Left ventricle myocardium superior (tissue), 1 donor: ENCODE measurements at places on chromosomes 11 and 22. TPM values are rescaled to one million over a fixed set of nuclear protein-coding genes. Genes with fewer than 3 reads are reported as not detected.
A peak's percentile ranks its signal among the peaks of the same experiment; 100 is the strongest.

Gene TMEM191C
- 0.74 TPM for total RNA-seq

DNA sequence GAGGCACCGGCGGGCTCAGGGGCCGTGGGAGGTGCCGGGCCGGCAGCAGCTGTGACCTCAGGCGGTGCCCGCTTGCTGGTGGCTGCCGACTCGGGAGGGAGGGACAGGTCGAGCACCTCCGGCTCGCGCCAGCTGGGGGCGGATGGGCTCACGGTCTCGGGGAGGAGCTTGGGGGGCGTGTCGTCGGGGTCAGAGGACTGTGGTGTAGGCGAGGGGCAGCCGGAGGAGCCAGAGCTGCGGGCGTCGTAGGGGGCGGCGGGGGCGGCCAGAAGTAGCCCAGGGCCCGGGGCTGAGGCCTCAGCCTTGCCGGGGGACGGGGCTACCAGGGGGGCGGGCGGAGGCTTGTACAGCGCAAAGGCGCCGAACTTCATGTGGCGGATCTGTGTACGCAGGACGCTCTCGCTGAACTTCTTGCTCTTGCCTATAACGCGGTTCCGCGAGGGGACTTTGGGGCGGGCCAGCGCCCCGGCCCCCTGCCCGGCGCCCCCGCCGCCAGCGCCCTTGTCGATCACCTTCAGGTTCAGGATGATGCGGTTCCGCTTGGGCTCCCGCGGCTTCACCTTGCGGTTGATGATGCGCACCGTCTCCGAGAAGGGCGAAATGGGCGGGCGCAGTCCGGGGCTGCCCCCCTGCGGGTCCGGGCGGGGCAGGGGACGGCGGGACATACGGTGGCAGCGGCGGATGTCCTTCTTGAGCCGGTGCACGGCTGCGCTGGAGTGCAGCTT is 5.5 kb downstream of the CBX6 start:
- peak; percentile 37 for DNase-seq

DNA sequence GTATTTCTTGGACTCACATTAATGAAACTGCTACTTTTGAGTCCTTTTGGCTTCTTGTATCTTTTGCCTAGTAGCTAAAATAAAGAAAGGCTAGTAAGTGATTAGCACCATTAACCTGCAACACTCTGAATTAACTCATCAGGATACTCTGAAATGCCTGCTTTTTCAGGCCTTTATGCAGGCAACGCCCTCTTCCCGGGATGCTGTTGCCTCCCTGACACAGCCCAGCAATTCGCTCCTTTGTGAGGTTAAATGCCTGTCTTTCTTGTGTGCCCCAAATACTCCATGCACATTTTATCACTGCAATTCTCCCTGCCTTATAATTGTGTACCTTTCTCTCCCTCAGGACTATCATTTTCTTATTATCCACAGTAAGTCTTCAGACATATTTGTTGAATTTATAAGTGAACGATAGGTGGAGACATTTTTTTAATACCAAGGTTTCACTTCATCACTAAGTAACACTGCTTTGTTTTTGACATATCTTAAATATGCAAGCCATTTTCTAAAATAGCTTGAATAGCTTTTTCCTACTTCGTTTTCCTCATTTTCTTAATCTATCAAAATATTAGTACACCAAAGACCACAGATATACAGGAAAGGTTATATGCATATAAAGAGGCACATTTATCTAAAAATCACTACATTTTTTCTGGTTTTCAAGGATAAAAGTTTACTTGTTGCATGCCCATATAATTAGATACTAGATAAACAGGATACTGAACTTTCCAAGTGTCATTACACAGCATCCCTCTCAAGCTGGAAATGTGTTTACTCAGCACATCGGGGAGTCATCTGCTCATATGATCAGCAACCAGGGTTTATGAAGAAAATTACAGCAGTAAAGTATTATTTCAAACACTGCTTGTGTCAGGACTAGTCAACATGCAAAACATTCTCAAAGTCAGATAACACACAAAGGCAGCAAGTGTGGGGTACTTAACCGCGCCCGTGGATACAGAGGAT is 48.5 kb upstream of the DDI1 start:
- DNase-seq = peak; percentile 7

DNA sequence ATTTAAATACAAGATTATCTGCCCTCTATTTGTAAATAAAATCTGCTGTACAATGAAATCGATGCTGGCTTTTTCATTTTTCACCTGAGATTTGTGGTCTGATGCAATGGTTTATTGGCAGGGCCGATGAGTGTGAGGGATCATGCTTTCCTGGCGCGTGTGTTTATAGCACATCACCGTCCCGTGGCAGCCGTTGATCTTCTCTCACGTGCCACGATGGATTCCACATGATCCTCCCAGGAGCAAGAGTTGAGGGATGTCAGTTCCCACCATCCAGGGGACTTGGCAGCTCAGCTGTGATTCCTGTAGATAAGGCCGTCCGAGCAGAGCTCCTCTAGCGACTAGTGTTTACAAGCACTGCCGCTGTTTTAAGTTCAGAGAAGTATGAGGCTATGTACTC is 213.7 kb downstream of the TBC1D22A start:
- DNase-seq = no peak

GRCh38 chr22:27372364-27372763 is 429.2 kb downstream of the MN1 start:
- DNase-seq = no peak
